ENCODE measurements at places on chromosomes 7 and 10. TPM values are rescaled to one million over a fixed set of nuclear protein-coding genes. Genes with fewer than 3 reads are reported as not detected.
A peak's percentile ranks its signal among the peaks of the same experiment; 100 is the strongest.

The PRLHR gene
- not detected for polyA plus RNA-seq

The ZMYND11 gene
- 38.6 TPM for polyA plus RNA-seq

The WNT2 gene
- polyA plus RNA-seq: 0.24 TPM

The VPS37D gene
- 20.4 TPM for polyA plus RNA-seq

The NUDT5 gene
- polyA plus RNA-seq: 101 TPM

DNA sequence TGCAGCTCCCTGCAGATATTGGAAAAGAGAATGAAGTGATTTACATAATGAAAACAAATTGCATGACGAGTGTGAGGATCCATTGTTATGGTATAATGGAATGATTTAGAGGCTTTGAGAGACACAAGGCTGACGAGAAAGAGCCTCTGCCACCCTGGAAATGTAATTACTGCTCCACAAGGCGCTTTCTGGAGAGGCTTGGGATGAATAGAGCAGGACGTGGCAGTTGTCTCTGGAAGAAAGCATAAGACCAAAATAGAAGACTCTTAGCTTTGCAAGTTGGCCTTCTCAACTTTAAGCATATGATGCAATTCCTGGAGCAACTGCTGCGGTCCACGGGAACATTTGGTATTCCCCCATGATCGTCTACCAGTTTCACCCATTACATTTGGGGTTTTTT lies 181.9 kb upstream of the TCF7L2 start:
- DNase-seq: no peak

GRCh38 chr10:101217450-101218281 lies 11.6 kb downstream of the LBX1 start:
- DNase-seq: peak; percentile 76

DNA sequence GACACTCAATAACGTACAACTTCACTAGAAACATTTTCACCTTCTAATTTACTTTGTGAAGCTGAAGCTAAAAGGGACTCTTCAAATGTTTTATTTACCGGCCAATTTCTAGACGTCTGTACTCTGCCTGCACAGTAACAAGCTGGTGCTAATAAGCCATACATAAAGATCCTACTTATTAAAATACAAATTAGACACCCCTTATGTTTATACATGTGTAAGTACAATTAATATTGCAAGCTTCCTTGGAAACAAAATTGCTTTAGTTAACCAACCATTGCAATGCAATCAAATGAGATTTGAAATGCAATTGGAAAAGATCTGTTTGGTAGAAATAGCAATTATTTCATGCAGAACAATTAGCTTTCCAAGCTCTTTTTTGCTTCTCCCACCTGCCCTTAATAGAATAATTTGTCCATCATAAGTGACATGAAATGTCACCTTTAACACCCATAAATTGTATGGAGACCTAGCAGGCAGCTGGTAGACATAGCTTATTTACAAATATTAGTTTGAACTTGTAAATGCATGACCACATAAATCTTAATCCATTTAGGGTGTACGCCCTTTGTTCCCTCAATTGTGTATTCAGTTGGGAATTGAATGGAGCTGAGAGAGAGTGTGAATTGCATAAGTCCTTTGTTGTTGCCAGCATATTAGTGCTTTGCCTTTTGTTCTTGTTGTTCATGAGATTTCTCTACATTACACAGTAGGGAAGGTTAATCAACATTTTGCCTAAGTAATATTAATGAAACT lies 277.1 kb downstream of the CACNA2D1 start:
- DNase-seq: peak; percentile 30

GRCh38 chr7:142908921-142909890 lies 23.7 kb upstream of the TRPV6 start:
- DNase-seq: no peak

GRCh38 chr10:11086177-11086840 lies 68.6 kb downstream of the CELF2 start:
- DNase-seq: no peak

DNA sequence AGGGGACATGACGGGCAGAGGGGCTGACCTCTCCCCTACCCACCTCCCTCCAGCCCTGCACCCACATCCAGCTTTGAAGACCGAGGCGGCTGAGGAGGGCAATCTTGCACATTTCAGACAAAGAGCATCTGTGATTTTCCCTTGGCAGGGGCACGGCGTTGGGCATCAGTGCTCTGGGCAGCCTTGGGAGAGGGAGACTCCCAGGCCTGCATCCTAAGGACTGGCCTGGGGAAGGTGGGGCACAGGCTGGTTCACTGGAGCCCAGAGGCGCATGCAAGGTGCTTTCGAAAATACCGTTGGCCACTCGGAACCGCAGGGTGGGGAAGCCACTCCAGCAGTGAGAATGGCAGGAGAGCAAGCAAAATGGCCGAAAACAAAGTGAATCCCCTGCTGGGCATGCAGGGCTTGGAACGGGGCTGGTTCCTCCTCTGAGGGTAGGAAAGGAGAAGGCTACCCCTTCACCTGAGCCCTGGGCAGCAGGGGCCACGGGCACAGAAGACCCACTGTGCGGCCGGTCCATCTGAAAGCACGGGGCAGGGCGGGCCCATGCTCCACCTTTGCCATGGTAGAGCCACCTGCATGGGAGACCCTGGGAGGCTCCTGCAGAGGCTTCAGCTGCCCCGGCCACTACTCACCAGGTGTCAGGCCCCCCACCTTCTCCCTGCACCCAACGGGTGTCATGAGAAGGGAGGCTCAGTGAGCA lies 49.8 kb downstream of the EBF3 start:
- DNase-seq: no peak

GRCh38 chr10:78640796-78641636 lies 427.8 kb upstream of the ZMIZ1 start:
- DNase-seq: no peak

- no peak for DNase-seq
Measured at GRCh38 chr7:39526666-39527065, 39.5 kb upstream of the YAE1 start.

DNA sequence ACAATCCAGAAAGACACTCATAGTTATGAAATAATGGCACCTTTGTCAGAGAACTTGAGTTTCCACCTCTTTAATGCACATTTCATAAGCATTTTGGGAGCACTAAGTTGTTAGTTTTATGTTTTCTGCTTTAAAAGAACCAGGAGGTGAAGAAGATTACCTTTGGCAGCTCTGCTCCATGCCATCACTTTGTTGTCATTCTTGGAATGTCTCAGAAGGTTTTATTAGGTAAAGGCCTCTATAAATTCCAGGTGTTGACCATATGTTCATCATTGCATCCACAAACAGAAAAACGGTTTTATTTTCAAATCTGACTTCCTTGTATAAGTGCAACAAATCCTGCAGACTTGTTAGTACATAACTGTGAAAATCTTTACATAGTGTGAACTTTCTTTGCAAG lies 424.8 kb downstream of the MDFIC start:
- DNase-seq: no peak

DNA sequence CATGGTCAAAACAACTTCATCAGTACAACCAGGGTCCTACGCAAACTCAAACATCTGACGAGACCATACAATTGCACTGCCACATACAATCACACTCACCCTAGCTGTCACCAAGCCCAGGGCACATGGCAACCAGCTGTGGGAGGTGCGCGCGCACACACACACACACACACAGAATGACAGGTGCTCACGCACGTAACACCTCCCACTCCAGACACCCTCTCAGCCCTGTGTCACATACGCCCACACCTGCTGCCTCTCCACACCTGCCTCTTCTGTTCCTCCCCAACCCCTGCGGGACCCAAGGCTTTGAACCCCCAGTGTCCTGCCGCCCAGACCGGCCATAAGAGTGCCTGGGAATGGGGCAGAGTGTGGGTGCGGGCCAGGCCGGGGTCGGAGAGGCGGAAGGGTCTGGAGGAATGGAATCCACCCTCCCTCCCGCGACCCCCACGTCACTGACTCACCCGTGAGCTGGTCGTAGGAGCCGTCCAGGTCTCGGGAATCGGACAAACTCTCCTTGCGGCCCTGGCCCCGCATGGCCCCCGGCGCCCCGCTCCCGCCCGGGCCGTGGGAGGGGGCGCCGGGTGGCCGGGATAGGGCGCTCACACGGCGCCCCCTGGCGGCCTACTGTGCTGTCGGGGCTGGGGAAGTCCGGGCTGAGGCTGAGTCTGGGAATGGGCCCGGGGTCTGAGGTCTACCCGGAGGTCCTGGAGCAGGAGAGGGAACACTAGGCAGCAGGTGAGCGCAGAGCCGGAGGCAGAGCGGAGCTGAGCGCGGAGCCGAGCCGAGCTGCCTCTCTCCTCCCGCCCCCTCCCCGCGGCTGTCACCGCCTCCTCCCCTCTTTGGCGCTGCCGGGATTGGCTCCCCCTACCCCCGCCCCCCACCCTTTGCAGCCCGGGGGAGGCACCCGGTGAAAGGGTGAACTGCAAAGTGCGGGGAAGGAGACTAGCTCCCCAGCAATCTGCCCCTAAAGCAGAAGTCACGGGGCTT lies at the start of gene KCNIP2:
Gene KCNIP2, minus strand, starts transcription at position 769 of the 990 bp plus-strand sequence. Its CDS starts 232 bp downstream, at position 537.
- DNase-seq: peak; percentile 64

GRCh38 chr10:88033385-88033784 lies 170.0 kb downstream of the PTEN start:
- DNase-seq: no peak

GRCh38 chr7:106187613-106188350 lies 75.7 kb upstream of the SYPL1 start:
- no peak for DNase-seq

DNA sequence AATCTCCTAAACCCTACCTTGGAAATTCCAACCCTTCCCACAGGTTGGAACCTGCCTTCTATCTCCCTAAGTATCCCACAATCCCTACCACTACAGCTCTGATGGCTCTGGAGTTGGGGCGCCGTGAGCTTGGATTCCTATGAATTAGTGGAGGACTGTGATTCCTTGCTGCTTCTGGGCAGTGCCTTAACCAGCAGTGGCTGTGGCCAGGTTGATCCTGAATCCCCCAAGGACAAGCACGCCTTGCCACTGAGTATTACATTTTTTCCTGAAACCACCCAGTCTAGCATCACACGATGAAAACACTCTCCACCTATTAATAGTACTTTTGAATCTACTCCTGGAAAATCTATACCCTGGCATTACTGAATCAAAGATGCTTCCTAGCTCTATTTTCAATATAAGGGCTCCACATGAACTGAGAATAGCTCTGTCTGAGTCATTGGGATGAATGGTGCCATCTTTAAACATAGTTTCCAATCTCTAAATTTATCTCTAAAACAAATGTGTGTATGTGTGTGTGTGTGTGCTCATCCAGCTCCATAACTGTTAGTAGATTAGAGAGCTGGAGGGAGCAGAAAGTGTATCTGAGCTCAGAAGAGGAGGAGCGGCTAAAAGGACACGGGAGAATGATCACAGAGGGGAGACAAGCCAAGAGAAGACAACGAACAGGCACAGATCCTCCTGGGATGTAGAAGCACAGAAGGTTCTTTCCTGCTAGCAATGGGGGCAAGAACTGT lies 11.9 kb upstream of the INPP5F start:
- DNase-seq: peak; percentile 22

GRCh38 chr10:81708929-81709328 lies 166.1 kb upstream of the NRG3 start:
- no peak for DNase-seq

DNA sequence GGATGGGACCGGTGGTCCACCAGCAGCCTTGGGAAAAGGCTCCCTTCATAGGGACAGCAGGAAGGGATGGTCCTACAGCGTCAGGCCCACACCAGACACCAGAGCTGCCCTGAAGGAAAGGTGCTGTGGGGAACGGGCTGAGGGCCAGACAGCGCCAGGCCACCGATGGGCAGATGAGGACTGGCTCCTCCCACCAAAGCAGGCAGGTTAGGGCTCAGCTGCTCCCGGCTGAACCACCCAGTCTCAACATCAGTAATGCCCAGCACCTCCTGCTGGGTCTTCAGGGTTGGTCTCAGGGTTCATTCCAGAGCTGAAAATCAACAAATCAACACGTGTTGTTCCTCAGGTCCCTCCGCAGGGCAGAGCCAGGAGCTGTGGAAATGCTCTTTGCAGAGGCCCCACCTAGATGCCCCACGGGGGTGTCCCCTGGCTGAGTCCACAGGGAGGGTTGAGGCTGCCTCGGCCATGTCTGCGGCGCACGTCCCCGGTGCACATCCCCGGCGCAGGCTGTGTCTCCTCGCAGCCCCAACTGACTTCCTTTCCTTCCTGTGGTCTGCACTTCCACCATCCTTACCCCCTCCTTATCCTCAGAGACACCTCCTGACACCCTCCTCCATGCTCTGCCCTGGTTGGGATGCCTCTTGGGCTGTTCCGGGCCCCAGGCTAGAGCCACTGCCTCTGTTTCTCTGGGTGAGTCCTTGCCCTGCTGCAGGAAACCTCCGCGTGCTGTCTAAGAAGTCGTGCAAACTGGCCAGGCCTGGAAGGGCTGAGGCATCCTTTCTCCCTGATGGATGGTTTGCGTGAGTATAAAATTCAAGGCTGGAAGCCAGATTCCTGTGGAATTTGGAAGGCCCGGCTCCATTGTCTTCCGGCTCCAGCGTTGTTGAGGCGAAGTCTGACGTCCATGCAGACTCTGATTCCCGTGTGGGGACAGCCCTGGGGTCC lies 32.8 kb upstream of the CFAP46 start:
- DNase-seq: no peak

DNA sequence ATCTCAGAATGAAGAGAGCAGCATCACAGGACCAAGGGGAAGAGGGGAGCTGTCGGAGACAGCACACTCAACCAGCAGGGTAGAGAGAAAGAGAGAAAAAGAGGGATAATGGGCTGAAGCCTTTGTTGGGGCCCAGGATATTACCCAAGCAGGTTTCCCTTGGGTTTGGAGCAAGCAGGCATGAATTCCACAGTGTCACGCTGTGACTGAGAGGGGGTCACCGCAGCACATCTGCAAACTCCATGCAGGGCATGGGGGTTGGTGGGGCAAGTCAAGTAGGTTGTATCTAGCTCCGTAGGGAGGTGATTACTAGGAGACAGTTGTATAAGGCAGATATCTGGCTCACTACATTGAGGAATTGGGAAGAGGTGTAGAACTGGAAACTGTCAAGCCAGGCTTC lies 42.2 kb upstream of the SEMA3E start:
- no peak for DNase-seq

DNA sequence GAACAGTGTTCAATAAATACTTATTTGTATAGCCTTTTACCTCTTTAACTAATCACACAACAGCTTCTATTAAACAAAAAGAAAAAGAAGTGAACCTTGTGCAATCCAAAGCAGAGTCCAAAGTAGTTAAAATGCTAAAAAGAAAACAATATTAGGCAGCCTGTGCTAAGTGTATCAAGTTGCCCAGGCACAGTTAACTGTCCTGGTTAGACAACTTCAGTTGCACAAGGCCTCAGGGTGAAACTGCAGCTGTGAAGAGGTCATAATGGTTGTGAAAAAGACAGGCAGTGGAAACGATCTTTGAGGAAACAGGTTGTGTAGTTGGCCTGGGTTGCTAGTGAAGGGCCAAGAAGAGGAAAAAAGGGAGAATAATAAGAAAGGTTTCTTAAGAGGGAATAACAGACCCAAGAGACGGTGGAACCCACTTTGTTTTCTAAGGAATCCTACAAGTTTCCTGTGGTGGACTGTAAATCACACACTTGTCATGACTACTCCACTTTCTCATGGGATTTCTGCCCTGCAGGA lies 6.0 kb upstream of the CROT start:
- no peak for DNase-seq

Data from brain (organoid and tissue), 16 donors.